SIG-M5 (cell line): ENCODE measurements at places on chromosomes 7 and 10.

DNA sequence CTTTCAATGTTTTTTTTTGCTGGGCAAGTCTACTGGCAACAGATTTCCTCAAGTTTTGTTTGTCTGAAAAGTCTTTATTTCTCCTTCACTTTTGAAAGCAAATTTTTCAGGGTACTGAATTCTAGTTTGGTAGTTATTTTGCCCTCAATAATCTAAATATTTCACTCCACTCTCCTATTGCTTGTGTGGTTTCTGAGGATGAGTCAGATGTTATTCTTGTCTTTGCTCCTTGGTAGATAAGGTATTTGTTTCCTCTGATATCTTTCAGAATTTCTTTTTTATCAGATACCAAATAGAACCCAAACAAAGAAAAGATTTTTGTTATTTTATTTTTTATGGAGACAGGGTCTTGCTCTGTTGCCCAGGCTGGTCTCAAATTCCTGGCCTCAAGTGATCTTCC lies 99.2 kb upstream of the MALRD1 start:
- no peak for DNase-seq

GRCh38 chr7:55571511-55572377 lies 558 bp downstream of the VOPP1 start:
- DNase-seq: no peak

- DNase-seq: no peak
These were observed 21.8 kb upstream of the TECTB start for GRCh38 chr10:112261281-112261822.

DNA sequence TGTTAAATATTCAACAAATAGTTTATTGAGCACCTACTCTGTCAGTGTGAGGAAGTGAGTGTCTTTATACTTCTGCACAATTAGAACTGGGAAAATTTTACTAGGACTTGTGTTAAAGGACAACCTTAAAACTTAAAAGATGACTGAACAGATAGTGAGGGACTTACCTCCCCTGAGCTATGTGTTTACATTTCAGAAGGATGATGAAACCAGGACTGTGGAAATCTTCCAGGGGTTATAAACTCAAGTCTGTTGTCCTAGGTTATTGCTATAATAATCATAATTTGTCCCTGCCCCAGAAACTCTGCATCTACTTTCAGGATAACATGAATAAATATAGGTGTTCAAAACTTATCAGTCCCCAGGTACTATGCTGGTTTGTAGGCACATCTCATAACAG lies 261.0 kb upstream of the MKLN1 start:
- no peak for DNase-seq

- DNase-seq: no peak
These were observed 208.6 kb upstream of the MGMT start for GRCh38 chr10:129258283-129258923.

DNA sequence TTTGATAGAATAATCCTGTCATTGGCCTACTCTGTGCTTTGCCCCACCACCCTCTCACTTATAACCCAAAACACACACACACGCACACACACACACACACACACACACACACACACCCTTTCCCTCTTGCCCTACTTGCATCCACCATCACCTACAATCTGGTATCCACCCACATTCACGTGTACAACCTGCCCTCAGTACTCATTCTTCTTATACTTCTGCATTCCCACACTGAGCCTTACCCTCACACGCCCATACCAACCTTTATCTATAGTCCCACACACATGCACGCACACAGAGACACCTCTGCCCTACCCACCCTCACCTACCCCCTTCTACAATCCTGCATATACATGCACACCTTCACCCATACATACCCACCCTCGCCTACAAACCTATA lies 10.8 kb upstream of the SRI start:
- no peak for DNase-seq

GRCh38 chr10:24850727-24851296 lies 101.6 kb downstream of the PRTFDC1 start:
- no peak for DNase-seq

- DNase-seq: no peak
These were observed 237.3 kb downstream of the AHR start for GRCh38 chr7:17535776-17536175.

GRCh38 chr7:117203205-117203604 lies 119.7 kb downstream of the WNT2 start:
- no peak for DNase-seq

DNA sequence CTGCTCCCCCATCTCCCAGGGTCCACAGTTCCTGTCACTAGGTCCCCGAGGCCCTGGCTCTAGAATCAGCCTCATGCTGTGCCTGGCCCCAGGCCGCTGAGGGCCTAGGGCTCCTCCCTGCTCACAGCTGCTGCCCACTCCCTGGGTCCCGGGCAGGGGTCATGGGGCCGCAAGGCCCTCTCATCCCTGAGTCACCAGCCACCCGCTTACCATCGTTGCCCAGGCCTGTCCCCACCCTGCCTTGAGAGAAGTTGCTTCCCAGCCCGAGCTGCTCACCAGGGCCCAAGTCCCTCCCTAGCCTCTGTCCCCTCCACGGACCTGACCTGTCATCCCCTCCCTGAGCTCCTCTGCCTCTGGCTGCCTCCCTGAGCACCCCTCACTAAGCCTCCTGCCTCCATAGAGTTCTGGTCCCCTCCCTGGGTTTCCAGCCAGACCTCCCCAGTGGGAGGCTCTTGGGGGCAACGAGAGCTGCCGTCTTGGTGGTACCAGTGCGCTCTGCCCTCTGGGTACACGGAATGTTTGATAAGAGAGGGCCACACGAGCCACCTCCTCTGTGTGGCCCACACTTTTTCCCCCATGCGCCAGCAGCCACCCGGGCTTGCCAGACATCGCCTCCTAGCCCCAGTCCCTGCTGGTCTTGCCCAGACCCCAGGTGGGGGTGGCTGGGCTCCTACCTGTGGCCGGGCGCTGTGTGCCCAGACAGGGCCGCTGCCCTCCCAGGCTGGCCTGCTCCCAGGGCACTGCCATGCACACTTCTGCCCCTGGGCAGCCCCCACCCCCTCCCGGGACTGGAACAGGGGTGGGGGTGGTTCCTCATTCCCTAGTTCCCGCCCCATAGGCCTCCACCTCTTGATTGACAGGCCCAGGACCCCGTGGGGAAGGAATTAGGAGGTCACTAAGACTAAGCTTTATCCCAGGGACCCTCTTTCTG lies 21.3 kb downstream of the MLXIPL start:
- DNase-seq: no peak

DNA sequence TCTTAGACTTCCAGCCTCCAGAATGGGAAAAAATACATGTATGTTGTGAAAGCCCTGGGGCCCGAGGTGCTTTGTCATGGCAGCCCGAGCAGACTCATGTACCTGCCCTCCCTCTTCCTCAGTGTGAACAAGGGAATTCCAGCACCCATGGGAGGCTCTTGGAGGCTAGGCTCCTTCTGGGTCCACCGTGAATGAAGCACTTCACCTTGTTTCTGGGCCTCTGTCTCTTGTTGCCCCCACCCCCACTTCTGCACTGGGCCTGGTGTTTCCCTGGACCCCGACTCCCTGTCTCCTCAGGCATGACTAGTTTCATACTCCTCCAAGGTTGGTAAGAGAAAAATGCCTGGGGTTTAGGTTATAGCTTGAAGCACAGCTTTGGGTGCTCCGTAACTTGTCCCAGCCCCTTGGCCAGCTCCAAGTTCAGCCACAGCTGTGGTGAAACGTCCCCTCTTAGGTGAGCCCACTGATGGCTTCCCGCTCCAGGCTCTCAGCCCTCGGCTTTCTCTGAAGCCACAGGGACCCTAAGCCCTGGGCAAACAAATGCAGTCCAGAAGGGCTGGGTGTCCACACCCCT lies 30.2 kb upstream of the ARHGAP22 start:
- DNase-seq: no peak

DNA sequence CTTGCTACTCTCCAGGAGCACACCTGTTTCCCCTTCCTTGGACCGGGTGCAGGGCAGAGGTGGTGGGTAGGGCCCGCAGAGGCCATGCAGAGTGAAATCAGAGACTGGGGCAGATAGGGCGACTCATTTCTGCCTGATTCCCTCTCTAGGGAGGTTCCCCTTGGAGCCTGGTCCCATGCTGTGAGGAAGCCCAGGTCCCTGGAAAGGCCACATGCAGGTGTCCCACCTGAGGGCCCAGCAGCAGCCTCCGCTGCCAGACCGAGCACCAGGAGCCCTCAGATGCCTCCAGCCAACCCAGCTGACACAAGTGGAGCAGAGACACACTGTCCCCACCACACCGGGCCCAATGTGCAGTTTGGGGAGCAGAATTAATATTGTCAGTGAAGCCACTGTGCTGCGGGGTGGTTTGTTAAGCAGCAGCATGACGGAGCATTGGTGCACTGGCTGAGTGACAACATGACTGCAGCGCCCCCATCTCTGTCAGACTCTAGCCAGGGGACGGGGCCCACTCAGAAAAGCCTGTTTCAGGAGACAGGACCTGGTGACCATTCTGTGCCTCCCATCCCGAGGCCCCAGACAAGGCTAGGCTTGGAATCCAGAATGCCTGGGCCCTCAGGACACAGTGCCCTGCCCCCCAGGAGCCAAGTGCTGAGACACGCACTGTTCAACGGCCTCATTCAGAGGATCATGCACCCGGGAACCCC lies 30.4 kb upstream of the RET start:
- no peak for DNase-seq

GRCh38 chr10:125023862-125024496 lies 82.1 kb downstream of the ZRANB1 start:
- DNase-seq: no peak

DNA sequence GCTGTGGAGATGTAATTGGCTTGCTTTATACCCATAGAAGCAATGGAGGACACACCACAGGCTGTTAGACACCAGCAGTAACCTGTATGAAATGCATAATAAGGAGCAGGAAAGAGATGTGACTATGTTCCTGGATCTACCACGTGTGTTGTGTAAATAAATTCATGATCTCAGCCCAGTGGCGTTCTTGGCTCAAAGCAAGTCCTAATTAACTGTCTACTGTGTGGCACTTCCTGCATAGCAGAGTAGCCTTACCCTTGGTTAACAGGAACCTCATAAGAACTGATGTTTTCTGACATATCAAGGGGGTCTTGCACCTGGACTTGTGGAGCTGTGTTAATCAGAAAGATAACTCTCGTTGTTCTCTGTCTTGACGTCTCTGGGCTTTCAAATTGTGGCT lies 25.7 kb upstream of the FAM180A start:
- no peak for DNase-seq

- DNase-seq: no peak
These were observed 208.7 kb upstream of the FAM3C start for GRCh38 chr7:121604627-121605316.

DNA sequence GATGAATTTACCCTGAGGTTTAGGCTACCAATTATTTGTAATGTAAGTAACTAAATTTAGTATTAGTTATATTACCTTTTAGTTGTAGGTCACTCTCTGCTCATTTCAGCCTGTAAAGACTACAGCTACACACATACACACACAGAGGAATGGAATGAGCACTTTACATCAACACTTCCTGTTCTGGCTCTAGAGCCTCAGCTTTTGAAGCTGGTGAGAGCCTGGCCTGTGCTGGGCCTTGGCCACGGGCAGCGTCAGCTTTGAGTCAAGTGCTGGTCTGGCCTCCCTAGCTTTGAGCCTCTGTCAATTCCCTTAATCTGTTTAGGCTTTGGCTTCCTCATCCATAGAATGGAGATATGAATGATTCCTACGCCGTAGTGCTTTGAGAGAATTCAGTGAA lies 141.7 kb downstream of the EGFR start:
- no peak for DNase-seq

DNA sequence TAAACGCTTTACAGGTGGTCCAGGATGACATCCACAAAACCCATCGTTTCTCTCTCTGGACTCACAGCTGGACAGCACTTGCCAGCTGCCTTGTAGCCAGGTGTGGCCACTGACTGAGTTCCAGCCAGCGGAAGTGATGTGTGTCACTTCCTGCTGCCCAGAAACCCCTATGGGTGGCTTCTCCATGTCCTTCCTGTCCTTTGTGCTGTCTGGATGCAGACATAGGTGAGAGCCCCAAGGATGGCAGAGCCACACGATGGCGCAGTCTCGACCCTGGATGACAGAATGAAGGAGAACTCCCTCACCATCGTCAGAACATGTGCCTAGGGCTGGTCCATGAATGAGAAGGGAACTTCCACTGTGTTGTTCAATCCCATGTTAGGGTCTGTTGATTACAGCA lies 22.1 kb downstream of the NMT2 start:
- DNase-seq: no peak

DNA sequence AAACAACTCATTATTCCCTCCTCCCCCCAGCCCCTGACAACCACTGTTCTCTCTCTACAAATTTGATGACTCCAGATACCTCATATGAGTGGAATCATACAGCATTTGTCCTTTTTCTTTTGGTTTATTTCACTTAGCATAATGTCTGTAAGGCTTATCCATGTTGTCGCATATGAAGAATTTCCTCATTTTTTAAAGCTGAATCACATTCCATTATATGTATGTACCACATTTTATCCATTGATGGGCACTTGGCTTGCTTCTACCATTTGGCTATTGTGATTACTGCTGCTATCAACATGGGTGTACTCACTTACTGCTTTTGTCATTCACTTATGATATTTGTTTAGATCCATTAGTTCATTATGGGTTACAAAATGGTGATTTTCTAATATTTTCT lies 112.8 kb downstream of the BUB3 start:
- DNase-seq: no peak

GRCh38 chr7:20364571-20365196 lies 34.0 kb downstream of the ITGB8 start:
- no peak for DNase-seq

- DNase-seq: no peak
These were observed 6.2 kb downstream of the BUB3 start for GRCh38 chr10:123160311-123160980.

DNA sequence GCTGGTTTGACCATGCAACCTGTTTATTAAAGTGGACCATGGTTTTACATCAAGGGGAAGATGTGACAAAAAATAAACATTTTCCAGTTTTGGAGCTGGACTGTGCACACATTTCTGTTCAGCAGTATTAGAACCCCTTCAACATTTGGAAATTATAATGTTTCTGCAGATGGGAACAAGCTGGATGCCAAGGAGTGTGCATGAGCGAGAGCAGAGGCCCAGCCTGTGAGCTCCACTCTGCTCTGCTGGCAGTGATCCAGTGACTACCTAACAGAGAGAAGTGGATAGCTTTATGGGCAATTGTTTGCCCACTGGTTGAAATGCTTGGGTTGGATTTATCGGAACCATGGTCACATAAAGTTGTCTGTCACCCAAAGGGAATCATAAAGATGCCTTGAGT lies 456.7 kb downstream of the NRG3 start:
- no peak for DNase-seq

DNA sequence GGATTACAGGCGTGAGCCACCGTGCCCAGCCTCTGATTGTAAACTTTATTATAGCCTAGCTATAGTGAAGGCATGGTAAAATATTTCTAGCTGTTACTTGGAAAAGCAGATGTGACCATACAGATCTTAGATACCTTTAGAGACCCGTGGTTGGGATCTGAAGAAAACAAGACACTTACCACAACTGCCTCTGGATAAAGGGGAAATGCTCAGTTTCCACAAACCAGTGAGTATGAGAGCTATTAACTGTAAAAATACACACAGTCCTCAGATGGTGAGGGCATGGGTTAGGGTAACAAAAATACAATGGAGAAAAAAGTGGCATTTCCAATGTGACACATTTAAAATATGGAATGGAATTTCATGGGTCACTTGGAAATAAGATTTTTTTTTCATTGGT lies 63.0 kb downstream of the ZNF438 start:
- DNase-seq: no peak
